ENCODE measurements at places on chromosomes 1 and 21. TPM values are rescaled to one million over a fixed set of nuclear protein-coding genes. Genes with fewer than 3 reads are reported as not detected.

DNA sequence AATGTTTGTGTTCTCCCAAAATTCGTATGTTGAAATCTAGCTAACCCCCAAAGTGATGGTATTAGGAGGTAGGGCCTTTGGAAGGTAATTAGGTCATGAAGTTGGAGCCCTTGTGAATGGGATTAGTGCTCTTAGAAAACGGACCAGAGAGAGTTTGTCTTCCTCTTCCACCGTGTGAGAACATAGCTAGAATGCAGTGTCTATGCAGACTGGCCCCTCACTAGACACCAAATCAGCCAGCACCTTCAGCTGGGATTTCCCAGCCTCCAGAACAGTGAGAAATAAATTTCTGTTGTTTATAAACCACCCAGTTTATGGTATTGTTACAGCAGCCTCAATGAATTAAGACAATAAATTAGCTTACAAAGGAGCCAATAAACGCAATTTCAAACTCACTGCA is 58.0 kb downstream of the KIAA0319L start:
- no peak for DNase-seq

- peak; percentile 67 for DNase-seq
These were observed 242.3 kb downstream of the LMX1A start for GRCh38 chr1:165114022-165114888.

GRCh38 chr1:84502927-84503326 is 3.3 kb upstream of the SPATA1 start:
- DNase-seq: no peak

DNA sequence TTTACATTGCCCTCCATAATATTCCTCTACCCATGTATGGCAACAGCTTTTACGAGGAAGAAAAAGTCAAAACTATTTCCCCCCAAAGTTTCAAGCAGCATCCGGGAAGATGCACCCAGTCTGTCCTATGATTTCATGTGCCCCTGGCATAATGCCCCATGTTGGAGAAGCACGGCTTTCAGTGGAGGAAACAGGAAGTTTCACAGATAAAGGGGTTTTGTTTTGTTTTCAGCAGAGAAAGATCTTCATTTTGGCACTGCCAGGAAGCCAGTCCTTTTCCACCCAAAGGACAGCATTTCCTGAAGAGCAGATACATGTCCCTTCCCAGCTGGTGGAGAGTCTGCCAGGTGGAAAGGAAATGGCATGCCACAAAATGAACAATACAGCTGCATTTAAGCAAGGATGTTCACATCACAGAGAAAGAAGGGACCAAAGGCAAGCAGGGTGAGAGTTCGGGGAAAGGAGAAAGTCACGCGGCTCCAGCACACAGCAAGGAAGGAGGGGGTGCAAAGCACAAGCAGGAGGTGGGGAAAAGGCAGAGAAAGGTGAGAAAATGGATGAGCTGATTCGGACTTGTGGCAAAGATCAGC is 95.3 kb upstream of the HIVEP3 start:
- peak; percentile 23 for DNase-seq

The FAM72D gene
- 11.9 TPM for total RNA-seq

The ATP1A4 gene
- total RNA-seq: not detected

DNA sequence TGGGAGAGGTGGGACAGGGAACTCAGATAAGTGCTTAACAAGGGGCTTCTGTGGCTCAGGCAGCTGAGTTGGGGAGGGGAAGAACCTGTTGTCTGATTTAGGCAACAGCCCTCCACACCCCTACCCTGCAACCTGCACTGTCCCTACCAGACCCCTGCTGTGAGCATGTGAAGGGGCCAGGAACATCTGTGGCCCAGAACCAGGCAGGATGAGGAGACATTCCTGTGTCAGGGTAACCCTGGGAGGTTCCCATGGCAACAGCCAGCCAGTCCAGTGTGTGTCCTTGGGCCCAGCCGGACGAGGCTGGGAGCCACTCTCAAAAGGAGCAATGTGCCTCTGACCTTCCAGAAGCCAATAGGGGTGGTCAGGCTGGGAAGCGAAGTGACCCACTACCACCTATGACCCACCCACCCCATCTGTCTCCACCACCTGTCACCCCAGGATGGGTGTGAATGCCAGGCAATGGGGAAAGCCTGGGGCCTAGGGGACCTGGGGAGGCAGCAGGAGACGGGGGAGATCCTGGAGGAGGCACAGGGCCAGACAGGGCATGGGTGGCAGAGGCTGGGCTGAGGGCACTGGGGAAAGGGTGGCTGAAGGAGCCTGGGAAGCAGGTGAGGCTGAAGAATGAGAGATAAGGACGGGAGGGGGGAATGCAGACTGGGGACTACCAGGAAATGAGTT is 5.0 kb upstream of the PMVK start:
- DNase-seq: no peak

DNA sequence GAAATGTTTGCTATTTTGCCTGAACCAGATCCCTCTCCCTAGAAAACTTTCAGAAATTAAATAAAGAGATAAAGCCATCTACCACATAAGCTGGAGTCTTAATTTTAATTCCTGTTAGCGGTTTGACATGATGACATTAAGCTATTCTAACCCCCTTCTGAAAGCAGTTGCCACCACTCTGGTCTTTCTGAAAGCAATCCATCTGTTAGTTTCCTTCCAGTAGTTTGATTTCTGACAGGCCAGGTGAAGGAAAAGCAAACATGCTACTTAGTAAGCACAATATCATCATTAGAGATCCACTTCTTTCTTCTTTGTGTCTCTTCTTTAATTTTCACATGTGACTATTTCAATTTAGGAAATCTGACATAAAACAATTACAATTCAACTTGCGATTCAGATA is 39.9 kb downstream of the RGL1 start:
- no peak for DNase-seq

GRCh38 chr21:15788847-15789523 is 59.2 kb downstream of the USP25 start:
- peak; percentile 85 for DNase-seq

GRCh38 chr1:109475261-109475660 is 8.4 kb upstream of the ATXN7L2 start:
- DNase-seq: no peak

DNA sequence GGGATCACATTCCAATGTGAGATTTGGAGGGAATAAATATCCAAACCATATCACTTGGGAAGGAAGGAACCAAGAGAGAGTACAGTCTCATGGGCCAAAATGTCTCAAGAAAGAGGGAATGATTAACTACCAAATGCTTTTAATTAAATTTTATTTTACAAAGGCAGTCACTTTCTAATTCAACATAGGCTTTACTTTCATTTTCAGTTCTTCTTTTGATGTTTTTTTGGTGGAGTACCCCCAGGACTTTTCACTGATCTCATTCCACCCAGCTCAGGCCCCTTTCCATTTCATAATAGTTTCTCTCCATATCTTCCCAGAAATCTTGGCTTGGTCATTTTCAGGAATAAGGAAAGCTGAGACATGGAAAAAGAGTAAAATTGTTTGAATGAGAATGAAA is 5.1 kb upstream of the SLAMF7 start:
- no peak for DNase-seq

GRCh38 chr21:42112857-42113256 is 41.7 kb downstream of the UMODL1 start:
- peak; percentile 33 for DNase-seq

- DNase-seq: no peak
These were observed 235.4 kb upstream of the LYPLAL1 start for GRCh38 chr1:218938259-218938658.

GRCh38 chr1:244913806-244914205 is 49.5 kb upstream of the HNRNPU start:
- DNase-seq: no peak

DNA sequence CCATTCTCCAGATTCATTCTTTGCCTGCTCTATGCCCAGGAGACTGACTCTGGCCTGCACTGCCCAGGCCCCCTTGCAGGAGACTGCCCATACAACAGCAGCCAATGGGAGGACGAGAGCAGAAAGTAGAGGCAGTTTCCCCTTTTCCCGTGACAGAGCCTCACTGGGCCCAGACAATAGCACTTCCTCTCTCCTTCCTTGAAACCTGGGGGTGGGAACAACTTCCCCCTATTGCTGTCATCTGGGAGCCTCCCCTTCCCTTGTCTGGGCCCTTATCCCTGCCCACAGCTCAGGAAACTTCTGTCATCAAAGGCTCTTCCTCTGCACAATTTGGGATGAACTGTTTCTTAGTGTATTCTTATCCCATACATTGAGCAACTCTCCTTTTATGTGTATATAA is 60.8 kb upstream of the KCNJ15 start:
- no peak for DNase-seq

The LRRN2 gene
- not detected for total RNA-seq

DNA sequence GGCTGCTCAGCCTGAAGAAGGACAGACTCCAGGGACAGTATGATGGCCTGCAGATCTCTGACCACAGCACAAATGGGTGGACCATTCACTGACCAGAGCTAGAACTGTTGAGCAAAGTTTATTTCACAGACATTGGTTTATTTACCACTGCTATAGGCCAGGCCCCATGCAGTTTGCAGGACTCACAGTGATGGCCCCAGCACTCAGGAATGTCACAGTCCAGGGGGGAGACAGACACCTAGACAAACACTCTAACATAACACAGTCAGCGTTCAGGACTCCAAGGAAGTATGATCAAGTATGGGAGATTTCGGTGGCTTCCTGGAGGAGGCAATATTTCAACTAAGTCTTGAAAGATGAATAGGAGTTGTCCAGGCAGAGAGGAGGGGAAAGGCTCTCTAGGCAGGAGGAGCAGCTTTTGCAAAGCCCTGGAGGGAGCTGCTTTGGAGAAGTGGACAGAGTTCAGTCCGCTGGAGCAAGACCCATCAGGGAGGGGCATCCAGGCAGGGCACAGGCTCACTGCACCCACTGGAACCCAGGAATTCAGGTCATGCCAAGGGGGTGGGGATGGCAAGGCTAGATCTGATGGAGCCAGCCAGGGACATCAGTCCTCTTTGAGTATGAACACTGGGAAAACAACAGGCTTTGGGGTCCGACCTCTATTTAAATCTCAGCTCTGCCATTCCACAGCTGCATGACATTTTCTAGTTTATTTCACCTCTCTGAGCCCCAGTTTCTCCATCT is 454.3 kb downstream of the MATN1 start:
- no peak for DNase-seq

DNA sequence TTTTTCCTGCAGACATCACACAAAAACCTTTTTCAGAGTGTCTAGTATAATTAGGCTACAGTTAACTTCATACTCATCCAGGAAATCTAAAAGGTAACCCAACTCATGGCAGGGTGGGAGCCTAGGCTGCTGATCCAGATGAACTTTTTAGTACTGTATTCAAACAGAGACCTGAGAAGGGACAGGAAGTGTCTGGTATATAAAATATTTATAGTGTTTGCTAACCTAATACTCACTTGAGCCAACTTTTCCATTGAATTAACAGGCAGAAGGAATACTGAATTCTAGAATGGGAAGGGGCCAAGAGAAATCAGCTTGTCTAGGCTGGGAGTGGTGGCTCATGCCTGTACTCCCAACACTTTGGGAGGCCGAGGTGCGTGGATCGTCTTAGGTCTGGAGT is 22.2 kb upstream of the NKAIN1 start:
- no peak for DNase-seq

- DNase-seq: no peak
These were observed 77.2 kb upstream of the CDC42BPA start for GRCh38 chr1:227395426-227396028.

The MTARC1 gene
- total RNA-seq: not detected

DNA sequence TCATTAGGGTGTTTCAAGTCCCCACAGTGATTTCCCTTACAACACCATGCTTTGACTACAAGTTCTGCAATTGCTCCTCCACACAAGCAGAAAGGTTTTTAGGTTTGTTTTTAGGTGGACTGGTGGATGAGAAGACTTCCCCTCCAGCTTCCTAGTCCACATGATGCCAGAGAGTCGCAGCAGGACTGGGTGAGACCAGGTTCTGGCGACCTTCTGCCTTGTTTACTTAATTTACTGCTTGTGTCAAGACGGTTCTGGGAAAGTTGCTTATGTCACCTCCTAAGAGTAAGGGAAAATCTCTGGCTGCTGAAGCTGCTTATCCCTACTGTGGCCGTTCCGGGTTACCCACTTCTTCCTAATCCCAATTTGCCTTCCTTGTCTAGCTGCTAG is 76.4 kb downstream of the GLUL start:
- no peak for DNase-seq

The CCSAP gene
- 11.7 TPM for total RNA-seq

DNA sequence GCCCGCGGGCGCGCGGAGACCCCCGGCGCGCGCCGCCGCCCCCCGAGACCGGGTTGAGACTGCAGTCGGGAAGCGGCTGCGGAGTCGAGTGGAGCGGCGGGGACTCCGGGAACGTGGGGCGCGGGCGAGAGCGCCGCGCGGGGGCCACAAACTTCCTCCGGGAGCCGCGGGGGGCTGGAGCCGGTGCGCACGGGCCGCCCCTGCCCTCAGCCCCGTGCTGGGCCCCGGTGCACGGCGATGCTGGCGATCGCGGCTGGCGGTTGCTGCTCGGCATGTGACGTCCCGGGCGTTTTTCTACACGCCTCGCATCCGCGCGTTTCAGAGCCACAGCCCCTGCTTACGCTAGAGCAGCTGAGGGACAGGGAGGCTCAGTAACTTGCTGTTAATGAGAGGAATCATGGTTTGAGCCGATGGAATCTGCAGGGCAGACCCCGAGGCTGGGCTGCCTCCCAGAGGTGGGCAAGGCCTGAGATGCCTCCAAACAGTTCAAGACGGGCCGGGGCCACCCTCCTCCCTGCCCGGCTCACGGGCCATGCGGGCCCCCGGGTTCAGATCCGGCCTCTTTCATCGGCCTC is 520 bp downstream of the TMEM201 start:
- DNase-seq: peak; percentile 49

GRCh38 chr1:7565099-7565750 is 205.9 kb upstream of the VAMP3 start:
- no peak for DNase-seq

- DNase-seq: no peak
These were observed 100.4 kb downstream of the ACBD6 start for GRCh38 chr1:180402001-180402400.

DNA sequence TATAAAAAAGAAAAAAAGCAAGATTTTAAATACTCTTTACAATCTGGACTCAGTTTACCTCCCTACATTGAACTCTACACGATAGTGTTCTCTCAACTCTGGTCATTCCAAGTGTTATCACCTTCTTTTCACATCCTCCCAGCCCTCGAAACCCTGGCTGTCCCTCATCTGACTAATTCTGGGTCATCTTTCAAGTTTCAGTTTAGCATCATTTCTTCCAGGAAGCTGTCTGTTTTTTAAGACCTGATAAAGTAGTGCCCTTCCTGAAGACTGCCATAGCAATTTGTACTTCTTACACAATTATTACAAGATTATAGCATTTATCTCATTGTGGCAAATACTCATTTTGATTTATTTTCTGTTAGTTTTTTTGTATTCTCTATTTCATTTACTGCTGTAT is 1.2 kb downstream of the ALG14 start:
- DNase-seq: no peak

The DMRTA2 gene
- total RNA-seq: 0.28 TPM

GRCh38 chr1:18309552-18310155 is 171.1 kb upstream of the KLHDC7A start:
- no peak for DNase-seq

The LENEP gene
- 1.7 TPM for total RNA-seq

The SERTAD4 gene
- 8.0 TPM for total RNA-seq

GRCh38 chr1:205012391-205013140 is 30.4 kb upstream of the CNTN2 start:
- DNase-seq: no peak

The LHX4 gene
- 0.07 TPM for total RNA-seq

Data from A673 (cell line).